ENCODE measurements at places on chromosomes 12 and 14. TPM values are rescaled to one million over a fixed set of nuclear protein-coding genes. Genes with fewer than 3 reads are reported as not detected.

CLEC14A gene
- total RNA-seq = not detected

KLRB1 gene
- not detected for total RNA-seq

CDC42BPB gene
- total RNA-seq = 82.5 TPM

KRT2 gene
- not detected for total RNA-seq

TEDC1 gene
- 3.5 TPM for total RNA-seq

MYF5 gene
- total RNA-seq = not detected

SLC41A2 gene
- 17.8 TPM for total RNA-seq

RNASE3 gene
- not detected for total RNA-seq

NOS1 gene
- total RNA-seq = not detected

SIX1 gene
- 0.17 TPM for total RNA-seq

TCL1B gene
- not detected for total RNA-seq

FIGNL2 gene
- not detected for total RNA-seq

COA8 gene
- total RNA-seq = 22.3 TPM

GALNT6 gene
- total RNA-seq = 13.5 TPM

HSPA2 gene
- total RNA-seq = 0.59 TPM

Measured in mammary epithelial cell (primary cell).